ENCODE measurements at places on chromosomes 4 and X. TPM values are rescaled to one million over a fixed set of nuclear protein-coding genes. Genes with fewer than 3 reads are reported as not detected.

- no peak for DNase-seq
- no peaks in the 10 kb centered on the region for H3K36me3 ChIP-seq
- no peaks in the 10 kb centered on the region for H3K27me3 ChIP-seq
Measured at GRCh38 chrX:41931591-41931990, 8.2 kb upstream of the CASK start.

DNA sequence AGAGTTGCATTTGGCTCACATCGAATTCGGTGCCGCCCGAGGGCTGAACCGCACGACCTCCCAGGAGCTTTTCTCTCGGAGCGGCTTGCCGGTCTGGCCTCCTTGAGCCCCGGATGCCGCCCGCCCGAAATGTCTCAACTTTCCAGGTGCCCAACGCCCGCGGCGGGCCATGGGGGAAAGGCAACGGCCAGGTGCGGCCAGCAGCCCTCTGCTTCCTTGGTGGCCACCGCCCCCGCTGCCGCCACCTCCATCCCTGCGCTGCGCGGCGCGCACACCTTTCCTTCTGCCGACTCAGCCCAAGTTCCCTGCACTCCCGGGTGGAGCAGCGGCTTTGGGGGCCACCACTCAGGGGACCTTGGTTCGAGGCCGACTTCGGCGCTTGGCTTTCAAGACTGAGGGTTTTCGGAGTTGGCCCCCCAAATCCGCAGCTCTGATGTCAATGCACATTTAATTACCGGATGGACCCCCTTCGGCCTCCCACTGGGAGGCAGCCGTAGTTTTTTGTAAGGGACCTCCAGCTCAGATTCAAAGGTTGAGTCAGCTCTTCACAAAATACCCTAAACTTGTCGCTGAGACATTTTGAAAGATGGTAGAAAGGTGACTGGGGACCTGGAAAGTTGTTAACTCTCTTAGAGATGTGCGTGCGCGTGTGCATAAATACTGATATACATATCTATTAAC lies 1.1 kb downstream of the AFF2 start:
- DNase-seq: peak; percentile 9
- peak overlapping the region; percentile 87 for H3K4me3 ChIP-seq
- H3K27me3 ChIP-seq: peaks cover 27% of the 10 kb centered on the region
- H3K36me3 ChIP-seq: no peaks in the 10 kb centered on the region

Gene DNAAF6
- not detected for total RNA-seq

Gene FUNDC1
- total RNA-seq: 18.3 TPM

All from neural crest cell (in vitro differentiated cells).